ENCODE measurements at places on chromosomes 6 and 20.

DNA sequence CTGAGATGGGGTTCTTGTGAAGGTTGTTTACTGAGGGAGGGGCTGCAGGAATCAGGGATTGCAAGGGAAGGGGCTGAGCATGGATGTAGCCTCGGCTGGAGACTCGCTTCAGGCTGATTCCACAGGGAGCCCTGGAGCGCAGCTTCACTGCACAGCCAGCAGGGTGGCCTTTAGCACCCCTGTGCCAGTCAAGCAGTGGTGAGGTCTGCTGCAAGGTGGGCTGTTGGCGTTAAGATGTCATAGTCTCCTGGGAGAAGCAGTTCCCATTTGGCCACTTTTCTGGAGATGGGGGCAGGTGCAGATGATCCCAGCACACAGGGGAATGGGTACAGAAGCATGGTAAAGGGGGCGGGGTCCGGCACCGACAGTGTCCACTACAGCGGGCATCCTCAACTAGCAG is 126.3 kb downstream of the TOX2 start:
- no peak for DNase-seq

GRCh38 chr6:22774129-22774528 is 204.8 kb downstream of the HDGFL1 start:
- no peak for DNase-seq

DNA sequence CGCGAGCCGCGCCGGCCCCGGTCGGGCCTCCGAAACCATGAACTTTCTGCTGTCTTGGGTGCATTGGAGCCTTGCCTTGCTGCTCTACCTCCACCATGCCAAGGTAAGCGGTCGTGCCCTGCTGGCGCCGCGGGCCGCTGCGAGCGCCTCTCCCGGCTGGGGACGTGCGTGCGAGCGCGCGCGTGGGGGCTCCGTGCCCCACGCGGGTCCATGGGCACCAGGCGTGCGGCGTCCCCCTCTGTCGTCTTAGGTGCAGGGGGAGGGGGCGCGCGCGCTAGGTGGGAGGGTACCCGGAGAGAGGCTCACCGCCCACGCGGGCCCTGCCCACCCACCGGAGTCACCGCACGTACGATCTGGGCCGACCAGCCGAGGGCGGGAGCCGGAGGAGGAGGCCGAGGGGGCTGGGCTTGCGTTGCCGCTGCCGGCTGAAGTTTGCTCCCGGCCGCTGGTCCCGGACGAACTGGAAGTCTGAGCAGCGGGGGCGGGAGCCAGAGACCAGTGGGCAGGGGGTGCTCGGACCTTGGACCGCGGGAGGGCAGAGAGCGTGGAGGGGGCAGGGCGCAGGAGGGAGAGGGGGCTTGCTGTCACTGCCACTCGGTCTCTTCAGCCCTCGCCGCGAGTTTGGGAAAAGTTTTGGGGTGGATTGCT is 1.3 kb downstream of the VEGFA start:
- no peak for DNase-seq

- no peak for DNase-seq
Measured at GRCh38 chr6:37635319-37635718, 62.4 kb downstream of the MDGA1 start.

DNA sequence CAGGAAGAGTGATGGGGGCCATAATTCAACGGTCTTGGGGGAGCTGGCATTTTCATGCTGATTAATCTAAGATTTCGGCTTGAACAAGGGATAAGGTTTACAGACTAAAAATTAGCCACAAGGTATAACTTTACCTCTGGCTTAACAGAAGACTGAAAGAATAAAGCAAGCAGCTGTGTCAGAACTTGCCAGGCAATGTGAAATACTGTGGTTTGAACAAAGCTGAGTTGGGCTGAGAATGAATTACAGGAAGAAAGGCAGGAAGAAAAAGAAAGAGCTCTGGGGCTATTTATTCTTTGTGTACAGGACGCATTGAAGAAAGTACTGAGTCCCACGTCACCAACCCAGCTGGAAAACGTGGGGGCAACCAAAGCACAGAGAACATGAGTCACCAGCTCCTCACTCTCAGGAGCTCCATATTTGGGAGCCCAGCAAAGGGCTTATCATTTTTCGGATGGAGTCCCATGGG is 121.5 kb upstream of the NEDD9 start:
- no peak for DNase-seq

GRCh38 chr6:91127752-91128151 is 540.9 kb upstream of the MAP3K7 start:
- DNase-seq = no peak

DNA sequence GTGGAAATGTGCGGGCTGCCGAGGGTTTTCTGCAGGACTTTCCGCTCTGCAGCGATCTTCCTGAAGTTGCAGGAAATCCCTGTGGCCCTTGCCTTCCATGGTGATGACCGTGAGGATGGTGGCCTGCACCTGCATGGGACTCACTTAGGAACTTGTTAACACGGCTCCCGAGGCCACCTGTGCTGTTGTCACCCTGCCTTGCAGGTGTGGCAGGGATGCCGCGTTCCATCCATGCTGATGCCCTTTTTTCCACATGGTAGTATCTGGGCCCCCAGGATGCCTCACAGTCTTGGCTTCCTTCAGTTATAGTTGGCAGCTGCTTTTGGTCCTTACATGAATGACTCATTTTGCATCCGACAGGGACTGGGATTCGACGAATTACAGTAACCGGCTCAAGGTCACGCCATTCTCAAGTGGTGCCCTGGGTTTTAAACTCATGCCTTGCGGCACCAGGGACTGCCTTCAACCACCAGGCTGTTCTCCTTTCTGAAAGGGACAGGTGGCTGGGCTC is 37.2 kb downstream of the SYNJ2 start:
- DNase-seq = no peak

DNA sequence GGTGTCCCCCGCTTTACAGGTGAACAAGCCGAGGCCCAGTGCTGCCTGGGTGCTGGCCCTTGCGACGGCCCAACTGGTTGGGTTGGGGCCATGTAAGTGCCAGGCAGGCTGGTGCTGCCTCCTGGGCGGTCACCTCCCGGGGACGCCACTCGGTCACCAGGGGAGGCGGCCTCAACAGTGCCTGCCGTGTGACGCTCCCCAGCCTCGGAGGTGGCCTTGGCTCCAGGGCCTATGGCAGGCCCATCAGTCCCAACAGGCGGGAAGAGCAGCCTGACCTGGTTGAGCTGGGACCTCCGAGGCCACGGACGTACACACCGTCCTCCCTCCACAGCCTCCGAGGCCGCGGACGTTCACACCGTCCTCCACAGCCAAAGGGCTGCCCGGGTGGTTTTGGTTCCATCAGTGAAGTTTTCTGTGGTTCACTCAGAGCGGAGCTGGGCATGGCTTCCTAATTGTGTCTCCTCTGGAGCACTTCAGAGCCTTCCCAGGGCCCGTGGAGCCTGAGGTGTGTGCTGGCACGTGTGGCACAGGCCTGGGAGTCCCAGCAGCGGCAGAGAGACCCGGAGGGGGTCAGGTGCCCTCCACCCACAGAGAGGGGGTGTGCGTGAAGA is 19.3 kb upstream of the SLCO4A1 start:
- no peak for DNase-seq

DNA sequence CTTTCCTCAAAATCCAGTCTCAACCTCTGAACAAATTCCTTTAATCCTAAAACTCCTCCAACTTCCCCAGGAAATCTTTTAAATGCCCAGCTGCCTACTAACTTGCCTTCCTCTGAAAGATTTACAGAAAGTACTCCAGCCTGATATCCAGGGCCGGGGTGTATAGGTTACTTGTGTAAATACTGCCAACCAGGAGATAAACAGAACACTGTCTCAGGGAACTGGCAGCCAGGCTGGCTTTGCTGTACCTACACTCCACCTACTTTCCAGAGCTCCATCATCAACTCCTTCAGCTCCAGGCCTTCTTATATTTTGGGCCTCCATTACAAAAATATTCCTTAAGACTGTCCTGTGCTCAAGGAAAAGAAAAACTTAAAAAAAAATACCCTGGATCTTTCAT is 85.9 kb downstream of the CEP162 start:
- DNase-seq = no peak

DNA sequence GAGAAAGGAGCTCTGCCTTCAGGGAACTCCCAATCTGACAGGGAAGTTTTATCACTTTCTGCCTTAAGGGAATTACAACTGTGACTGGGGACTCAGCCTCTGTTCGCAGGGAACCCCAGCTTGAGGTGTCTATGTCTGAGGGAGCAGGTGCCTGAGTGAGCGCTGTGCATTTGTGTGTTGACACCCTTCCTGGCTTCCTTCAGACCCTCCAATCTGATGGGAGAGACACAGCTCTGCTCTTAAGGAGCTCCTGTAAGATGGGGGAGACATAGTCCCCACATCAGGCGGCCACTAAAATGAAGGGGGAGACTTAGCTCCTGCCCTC is 62.3 kb downstream of the MRPL14 start:
- no peak for DNase-seq

GRCh38 chr20:35511814-35512420 is 17.5 kb downstream of the C20orf173 start:
- DNase-seq = no peak

GRCh38 chr6:114164207-114164606 is 178.6 kb downstream of the HS3ST5 start:
- DNase-seq = no peak

DNA sequence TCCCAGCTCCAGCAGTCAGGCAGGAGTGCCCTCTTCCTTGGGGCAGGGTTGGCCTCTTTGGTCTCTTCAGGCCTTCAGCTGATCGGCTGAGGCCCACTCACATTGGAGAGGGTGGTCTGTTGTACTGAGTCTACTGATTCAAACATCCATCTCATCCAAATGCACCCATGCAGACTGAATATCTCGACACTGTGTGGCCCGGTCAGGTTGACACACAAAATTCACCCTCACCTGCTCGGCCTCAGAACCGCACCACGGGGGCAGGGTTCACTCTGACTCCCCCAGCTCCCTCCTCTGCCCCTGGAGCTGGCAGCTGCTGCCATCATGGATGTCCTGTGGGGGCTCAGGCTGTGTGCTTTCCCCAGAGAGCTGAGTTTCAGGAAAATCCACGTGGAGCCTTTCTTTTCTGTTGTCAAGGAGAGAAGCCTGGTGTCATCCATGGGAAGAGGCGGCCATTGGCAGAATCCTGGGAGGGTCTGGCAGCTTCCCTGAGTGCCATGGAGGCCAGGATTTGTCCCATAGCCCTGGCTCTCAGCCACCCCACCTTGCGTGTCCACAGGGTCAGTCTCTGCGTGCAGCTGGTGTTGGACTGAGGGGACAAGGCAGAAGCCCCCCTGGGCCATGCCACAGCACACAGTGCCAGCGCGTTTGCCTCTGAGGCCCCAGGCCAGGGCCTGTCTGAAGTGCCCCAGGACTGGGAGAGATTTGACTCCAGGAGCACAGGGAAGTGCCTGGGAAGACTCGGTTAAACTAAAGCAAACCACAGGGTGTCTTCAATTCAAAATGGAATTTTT is 114.1 kb downstream of the ERMARD start:
- DNase-seq = no peak

DNA sequence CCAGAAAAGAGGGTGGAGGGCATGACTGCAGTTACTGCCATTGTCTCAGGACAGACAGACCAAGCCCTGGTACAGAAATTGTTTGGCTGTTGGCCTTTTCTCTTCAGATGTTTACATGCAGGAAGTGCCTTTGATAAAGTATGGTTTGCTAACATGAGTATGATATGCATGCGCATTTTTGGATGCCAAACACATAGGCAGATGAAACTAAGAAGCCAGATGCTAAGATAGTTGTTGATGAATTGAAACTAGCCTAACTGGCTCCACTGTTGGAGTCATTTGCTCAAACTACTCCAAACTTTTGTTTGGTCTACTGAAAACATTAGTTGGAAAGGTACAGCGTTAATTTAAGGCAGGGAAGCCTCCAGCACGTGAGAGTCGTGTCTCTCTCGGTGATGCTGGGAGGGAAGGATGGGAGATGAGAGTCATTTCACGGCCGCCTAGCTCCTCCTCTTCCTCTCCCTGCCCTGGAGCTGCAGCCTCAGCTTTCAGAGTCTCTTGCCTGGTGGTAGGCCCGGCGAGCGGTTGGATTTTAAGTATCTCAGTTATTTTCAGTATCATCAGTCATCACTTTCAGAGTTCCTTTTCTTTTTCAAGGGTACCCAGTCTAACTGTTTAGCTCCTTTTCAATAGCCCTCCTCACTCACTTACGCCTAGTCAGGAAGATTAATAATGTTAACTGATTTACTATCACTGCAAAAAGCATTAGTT is 29.7 kb downstream of the RREB1 start:
- peak; percentile 31 for DNase-seq

GRCh38 chr20:51862796-51863195 is 60.5 kb upstream of the SALL4 start:
- no peak for DNase-seq

DNA sequence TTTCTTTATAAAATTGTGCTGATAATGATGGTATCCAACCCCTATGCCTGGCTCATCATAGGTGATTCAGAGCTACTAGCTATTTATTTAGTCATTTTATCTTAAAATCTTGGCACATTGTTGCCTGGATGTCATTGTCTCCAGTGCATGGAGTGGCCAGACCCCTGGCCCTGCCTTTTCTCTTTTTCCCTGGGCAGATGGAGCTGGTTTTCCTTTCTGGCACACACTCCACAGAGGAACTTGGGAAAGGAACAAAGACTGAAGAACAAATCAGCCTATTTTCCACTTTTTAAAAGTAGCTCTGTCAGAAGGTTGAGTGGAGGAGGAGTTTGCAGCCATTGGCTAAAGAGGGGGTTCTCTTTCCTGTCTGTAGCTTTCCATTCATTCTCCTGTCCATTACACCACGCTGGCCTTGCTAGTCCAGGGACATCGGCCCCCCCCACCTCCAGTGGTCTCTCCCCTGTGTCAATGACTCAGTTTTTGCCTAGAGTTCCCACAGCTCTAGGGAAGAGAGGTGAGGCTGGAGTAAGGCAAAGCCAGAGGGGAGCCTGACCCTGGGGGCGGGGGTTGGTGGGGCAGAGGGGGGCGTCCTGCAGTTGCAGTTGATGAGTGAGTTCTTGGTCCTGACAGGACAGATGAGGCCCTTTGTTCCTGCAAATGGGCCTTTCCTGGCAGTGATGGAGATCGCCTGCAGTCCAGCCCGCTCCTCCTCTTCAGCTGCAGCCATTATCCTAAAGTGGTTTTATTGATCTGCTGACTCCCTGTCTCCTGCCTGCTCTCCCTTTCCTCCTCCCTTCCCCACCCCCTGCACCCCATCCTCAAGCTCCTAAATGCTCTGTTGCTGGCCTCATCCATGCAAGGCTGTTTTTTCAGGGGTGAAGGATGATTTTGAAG is 774.5 kb downstream of the DHX35 start:
- no peak for DNase-seq

GRCh38 chr6:76441875-76442274 is 369.4 kb upstream of the IMPG1 start:
- DNase-seq = no peak

DNA sequence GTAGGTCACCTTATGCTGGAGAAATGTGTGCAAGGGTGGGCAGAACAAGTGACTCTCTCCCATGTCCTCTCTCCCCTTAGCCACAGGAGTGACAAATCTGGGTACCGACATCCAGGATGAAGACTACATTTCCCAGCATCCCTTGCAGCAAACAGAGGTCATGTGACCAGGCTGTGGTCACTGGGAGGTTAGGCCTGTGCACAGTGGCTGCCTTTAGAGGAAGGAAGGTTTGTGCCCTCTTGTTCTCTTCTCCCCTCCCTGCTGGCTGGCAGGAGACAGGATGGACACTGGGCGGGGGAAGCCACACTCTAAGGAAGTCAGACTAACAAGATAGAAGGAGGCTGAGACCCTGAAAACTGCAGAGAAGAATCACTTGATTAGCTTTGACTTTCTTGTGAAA is 360.2 kb downstream of the PREX1 start:
- DNase-seq = no peak

Data from stimulated activated CD8-positive, alpha-beta memory T cell treated with anti-CD3 and anti-CD28 coated beads, Interleukin-4, amount 100 ng/mL, for 1 hour (primary cell).